Activated naive CD4-positive, alpha-beta T cell (primary cell): ENCODE measurements at places on chromosomes 7 and 10.

GRCh38 chr10:28036587-28036986 is 37.7 kb upstream of the ODAD2 start:
- DNase-seq, result no peak

DNA sequence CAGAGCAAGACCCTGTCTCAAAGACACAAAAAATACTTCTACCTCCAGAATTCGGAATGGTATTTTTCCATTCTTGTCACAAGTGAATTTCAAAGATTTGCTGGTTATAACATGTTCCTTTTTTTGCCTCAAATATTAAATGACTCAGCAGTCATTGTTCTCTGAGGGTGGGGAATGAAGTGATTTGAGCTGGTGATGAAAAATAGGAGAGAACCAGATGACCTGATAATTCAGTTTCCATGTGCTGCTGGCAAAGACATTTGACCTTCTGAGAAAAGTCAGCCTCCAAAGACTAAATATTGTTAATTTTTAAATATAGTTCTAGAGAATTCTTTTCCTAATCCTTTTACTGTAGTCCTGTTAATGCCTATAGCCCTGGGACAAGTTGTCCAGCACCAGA is 78.9 kb downstream of the CACNB2 start:
- DNase-seq, result no peak

- no peak for DNase-seq
These were observed 180.2 kb upstream of the FZD8 start for GRCh38 chr10:35822316-35822715.

DNA sequence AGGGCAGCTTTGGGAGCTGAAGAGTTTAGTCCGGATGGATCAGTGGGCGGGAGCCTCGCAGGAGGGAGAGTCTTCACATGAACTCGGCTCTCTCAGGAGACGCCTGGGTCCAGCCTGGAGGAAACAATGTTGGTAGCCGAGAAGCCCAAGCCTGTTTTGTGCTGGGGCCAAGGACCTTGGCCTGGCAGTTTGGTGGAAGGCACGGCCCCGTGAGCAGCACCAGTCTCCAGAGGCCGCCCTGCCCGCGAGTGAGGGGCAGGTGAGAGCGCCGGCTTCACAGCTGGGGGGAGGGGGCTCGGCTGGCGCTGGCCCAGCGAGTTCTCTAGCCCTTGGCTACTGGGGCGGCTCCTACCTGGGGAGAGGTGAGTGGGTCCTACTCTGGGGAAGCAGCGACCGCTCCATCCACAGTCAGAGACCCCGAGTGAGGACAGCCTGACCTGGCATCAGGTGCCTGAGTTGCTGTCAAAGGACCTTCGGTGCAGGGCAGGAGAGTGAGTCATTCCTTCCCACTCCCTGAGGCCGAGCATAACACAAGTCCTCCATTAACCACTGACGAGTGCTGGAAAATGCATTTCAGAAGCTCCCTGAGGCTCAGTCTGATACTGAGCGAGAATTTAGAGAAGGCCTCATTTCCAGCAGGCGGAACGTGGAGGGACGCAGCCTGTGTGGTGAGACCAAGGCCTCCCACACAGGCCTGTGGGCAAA is 89.3 kb upstream of the DIP2C start:
- no peak for DNase-seq

DNA sequence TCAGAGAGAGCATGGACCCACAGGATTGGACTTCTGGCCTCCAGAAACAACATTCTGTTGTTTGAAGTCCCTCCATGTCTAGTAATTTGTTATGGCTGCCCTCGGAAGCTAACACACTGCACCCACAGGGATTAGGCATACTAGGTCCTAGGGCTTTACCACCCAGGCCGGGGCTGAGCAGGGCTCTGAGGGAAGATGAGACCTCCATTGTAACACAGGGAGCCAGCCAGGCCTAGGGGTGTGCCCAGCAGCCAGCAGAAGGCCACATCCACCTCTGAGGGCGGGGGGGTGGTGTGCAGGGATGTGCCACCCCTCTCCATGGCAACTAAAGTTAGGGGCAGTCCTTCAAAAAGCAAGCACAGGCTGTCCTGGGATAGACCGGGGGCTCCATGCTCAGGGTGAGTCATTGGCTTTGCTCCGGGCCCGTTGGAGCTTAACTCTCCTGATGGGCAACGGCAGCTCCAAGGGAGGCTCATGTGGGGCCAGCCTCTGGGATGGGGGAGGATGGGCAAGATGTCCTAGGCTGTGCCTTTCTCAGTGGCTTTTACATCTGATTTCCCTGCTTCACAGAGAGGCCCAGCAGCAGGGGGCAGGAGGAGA is 96.6 kb upstream of the GPR26 start:
- no peak for DNase-seq

DNA sequence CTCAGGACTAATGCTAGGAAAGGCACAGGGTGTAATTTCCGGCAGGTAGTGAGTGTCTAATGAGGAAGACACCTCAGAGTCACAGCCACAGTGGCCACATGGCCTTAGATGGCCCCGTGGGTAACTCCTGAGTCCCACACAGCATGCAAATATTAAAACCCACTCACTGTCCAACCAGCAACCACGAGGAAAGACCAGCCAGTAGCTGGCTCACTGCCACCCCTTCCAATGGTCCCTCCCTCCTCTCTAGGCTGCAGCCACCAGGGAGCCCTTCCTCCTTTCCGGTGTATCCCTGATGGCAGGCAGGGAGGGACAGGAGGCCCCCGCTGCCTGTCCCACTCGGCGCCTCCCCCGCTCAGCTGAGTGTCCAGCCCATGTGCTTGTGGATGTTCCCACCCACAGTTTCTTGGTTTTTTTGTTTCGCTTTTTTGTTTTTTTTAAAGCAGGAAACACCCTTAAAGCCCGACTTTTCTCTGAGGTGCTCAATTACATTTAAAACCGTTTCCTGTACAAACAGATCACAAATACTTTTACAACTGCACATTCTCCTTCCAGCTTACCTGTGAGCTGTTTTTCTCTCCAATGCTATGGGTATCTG is 9.2 kb downstream of the BNIP3 start:
- no peak for DNase-seq

DNA sequence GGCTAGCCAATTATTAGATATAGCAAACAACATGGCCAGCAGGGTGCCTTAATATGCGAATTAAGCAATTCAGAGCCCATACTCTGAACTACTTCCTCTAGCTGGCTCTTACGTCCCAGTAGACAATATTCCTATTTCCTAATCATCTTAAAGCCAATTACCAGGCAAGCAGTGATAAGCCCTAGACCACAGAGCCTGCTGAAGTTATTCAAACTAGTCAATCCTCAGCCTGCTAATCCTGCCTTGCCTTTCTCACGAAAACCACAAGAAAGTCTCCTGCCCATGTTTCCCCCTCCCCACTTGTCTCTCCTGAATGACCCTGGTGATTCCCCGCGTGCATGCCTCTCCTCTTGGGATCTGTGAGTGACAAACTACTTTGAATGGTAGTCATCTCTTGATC is 86.8 kb upstream of the CACNA2D1 start:
- no peak for DNase-seq

DNA sequence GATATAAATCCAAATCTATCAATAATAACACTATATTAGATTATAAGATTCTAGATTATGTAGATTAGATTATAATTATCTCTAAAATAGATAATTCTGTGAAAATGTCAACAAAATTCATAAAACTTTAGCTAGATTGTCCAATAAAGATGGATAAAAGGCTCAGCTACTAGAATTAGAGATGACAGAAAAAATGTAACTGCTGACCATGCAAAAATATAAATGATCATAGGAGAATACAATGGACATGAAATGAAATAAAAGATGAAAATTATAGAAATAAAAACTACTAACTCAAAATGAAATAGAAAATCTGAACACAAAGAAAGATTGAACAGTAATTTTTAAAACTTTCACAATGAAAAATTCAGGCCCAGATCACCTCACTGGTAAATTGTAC is 1332.1 kb upstream of the CELF2 start:
- no peak for DNase-seq

GRCh38 chr10:1567152-1567551 is 170.2 kb downstream of the ADARB2 start:
- DNase-seq, result no peak

DNA sequence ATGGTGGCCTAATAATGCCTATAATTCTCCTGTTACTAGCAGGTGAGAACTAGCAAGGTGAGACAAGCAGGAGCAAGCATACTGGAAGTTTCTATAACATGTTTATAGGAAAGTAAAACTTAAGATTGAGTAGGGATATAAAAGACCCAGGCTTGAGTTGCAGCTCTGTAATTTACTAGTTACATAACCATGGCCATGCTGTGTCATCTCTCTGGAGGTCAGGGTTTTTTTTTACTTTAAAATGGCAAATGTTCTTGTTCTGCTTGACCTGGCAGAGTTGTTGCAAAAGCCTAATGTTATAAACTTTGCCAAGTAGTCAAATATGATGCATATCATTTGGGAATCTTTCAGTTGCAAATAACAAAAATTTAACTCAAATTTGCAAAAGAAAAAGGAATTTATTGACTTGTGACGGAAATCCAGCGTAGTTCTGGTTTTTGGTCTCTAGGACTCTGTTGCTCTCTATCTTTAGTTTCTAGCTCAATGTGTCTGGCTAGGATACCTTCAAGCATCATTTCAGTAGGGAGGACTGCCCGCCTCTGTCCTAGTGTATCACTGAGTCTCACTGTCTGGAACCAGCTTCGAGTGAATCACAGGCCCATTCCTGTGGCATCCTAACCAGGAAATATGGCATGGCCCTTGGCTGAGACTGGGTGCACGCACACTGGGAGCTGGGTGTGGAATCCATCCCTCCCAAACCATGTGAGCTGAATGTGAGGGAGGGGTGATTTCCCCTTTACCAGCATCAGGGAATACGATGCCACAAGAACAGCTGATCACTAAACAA is 67.9 kb downstream of the ADAM22 start:
- DNase-seq, result no peak

DNA sequence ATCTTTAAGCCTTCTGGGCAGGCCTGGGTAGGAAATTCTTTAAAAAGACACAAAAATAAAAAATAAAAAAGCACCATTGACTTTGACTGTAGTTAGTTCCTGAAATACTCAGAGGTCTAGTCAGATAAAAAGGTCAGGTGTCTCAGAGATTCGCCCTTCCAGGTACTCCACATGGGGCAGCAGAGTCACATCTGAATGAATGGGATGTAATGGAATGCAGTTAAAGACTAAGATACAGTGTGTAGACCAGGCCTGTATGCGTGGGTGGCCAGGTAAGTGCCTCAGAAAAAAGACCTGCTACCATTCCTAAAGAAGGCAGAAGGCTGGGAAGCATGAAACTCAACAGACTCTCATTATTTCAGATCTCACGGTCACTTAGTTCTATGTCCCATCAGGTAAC is 68.6 kb upstream of the SEM1 start:
- DNase-seq, result no peak

- DNase-seq, result no peak
These were observed 558.8 kb upstream of the C7orf33 start for GRCh38 chr7:148031811-148032210.

- DNase-seq, result no peak
These were observed 1156.3 kb downstream of the SORCS3 start for GRCh38 chr10:105797234-105797890.

DNA sequence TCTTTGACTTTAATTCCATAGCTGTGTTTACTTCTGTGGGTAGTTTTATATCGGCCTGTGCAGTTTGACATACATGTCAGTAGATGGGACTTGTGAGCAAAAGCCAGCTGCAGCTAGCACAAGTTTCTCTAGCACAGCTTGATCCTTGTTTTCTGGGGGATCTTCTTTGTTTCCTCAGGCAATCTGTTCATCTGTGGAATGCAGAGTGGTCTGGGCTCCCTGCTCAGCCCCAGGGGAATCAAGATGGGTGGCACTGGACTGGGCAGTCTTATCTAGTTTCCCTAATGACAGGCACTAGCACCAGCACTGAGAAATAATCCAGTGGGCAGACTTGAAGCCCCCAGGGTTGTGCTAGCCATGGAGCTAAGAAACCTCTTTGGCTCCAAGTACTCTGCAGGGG is 40.8 kb downstream of the CYP2C19 start:
- no peak for DNase-seq

- no peak for DNase-seq
These were observed 199.3 kb downstream of the PRKG1 start for GRCh38 chr10:51273574-51273973.
